ENCODE measurements at places on chromosomes 6 and 20. TPM values are rescaled to one million over a fixed set of nuclear protein-coding genes. Genes with fewer than 3 reads are reported as not detected.
A peak's percentile ranks its signal among the peaks of the same experiment; 100 is the strongest.

DNA sequence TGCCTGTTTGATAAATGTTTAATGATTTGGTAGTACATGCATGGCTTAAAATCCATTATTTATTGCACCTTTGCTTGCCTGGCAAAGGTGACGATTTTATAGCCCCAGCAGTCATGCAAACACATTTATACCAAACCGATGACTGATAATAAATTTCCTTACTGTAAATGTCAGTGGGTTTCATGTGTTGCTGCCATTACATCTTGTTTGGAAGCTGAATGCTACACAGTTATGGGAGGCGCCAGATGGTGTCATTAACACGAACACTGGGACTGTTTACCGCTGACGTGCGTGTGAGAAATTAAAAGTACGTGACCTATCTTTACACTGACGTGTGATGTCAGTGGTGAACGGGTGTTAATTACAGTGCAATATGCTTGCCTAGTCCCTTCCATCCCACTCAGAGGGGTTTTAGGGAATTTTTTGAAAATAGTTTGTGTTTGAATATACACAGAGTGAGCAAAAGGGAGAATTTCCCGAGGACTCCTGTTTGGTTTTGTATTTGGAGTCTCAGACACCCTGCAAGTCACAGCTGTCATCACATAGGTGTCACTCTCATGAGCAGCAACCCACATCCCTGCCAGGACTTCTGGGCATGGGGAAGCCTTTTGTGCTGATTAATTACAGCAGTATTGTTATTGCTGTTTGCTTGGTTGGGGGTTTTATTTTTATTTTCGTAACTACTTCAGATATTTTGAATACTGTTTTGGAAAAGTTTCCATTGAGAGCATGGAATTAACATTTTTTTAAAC is 151.8 kb upstream of the INSM1 start:
- DNase-seq = no peak

The PRSS35 gene
- total RNA-seq = not detected

The CTAGE9 gene
- total RNA-seq = not detected

The DNMT3B gene
- total RNA-seq = 6.8 TPM

DNA sequence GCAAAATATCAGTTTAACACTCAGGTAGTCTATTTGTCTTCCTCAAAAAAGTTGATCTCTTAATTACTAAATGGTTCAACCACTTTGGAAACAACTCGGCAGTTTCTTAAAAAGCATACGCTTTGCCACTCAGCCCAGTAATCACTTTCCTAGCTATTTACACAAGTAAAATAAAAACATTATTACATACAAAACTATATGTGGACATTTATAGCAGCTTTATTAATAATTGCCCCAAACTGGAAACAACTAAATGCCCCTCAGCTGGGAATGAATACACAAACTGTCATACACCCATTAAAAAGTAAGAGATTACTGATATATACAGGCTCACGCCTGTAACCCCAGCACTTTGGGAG is 7.4 kb downstream of the EEF1A1 start:
- peak; percentile 30 for DNase-seq

The HNF4A gene
- total RNA-seq = not detected

DNA sequence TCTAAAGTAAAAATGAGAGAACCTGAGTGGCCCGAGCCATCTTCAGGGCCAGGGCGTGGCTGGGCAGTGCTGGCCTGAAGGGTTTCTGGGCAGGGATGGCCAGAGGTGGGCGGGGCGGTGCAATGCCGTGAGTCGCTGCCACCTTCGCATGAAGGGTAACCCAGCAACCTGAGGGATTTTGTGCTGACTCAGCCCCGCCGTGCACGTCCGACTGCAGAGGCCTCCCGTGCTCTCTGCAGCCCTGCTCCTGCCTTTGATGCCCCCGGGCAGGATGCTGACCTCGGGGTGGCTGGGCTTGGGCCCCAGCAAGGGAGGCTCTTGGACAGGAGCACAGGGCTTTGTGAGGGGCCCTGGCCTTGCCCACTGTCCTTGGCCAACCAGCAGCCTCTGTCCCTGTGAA is 81.7 kb upstream of the GATA5 start:
- DNase-seq = no peak

GRCh38 chr6:39880594-39880993 is 53.7 kb downstream of the MOCS1 start:
- no peak for DNase-seq

- DNase-seq = no peak
Observed at GRCh38 chr6:86595641-86596040, 341.7 kb upstream of the HTR1E start.

- peak; percentile 40 for DNase-seq
Observed at GRCh38 chr6:76682842-76683241, 610.4 kb upstream of the IMPG1 start.

DNA sequence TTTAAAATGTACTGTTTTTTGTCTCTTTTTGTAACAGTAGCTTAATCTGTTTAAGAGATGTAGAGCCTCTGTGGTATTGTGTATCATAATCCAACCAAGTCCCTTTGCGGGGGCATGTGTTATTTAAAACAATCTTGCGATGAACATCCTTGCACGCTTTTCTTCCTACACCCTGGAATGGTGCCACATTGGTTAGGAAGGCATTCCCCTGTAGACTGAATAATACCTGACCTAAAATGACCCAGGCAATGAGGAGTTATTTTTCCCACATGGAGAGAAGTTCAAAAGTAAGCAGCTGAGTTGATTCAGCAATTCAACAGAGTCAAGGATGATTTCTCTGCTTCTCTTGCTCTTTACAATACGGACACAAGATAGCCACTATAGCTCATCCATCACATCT is 142.0 kb upstream of the PMEPA1 start:
- no peak for DNase-seq

- no peak for DNase-seq
Observed at GRCh38 chr6:10272591-10272990, 142.3 kb downstream of the TFAP2A start.

The TREM2 gene
- not detected for total RNA-seq

The EIF6 gene
- 124 TPM for total RNA-seq

The NR2E1 gene
- total RNA-seq = not detected

DNA sequence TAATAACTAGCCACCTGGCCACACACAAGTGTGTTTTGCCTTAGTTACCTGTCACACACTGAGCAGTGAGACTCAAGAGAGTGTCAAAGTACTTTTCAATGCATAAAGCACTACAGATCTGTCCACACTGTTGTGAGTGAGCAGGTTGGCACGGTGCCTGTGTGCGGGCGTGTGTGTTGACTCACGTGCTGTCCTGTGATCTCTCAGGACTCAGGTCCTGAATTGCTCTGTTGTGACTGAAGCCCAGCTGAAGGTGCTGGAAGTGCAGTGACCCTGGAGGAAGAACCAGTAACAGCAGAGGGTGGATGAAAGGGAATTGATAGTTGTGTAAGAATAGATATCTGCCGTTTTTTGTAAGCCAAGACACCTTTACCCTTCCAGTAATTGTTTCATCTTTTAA is 18.3 kb downstream of the SLC16A10 start:
- DNase-seq = peak; percentile 51

DNA sequence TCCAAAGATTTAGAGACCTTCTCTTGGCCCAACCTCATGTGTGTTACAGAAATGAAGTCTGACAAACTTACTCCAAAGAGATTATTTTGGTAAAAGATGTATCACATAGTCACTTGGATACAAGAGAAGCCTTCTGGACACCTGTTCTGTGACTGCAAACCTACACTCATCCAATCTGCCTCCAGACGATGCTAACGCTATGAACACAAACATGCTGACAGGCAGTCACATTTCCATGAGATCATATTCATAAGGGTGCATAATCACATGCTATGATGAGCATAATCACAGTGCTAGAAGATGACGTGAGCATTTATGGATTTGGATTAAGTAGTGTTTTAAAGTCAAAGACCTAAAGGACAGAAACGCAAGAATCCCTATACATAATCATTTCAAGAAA is 340.2 kb downstream of the HACE1 start:
- DNase-seq = no peak

DNA sequence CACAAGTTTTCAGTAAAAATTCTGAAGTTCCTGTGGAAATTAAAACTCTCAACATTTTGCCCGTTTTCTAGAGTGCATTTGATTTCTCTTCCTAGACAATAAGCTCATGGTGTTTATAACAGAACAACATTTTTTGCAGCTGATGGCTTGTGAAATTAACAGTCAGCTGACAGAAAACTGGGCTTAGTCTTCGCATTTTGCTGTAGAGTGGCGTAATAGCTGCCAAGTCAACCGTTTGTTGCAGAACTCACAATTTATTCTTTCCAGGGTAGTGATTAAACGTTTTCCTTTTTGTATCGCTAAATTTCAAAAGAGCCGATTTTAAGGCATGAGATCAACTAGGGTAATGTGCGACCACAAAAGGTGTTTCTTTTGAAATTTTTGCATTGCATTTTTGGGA is 1.4 kb downstream of the SPO11 start:
- DNase-seq = no peak

GRCh38 chr6:6629402-6629801 is 40.9 kb downstream of the LY86 start:
- DNase-seq = peak; percentile 2

GRCh38 chr6:159713984-159714383 is 13.3 kb upstream of the WTAP start:
- DNase-seq = no peak

- DNase-seq = no peak
Observed at GRCh38 chr20:38883081-38883980, 42.9 kb upstream of the FAM83D start.

DNA sequence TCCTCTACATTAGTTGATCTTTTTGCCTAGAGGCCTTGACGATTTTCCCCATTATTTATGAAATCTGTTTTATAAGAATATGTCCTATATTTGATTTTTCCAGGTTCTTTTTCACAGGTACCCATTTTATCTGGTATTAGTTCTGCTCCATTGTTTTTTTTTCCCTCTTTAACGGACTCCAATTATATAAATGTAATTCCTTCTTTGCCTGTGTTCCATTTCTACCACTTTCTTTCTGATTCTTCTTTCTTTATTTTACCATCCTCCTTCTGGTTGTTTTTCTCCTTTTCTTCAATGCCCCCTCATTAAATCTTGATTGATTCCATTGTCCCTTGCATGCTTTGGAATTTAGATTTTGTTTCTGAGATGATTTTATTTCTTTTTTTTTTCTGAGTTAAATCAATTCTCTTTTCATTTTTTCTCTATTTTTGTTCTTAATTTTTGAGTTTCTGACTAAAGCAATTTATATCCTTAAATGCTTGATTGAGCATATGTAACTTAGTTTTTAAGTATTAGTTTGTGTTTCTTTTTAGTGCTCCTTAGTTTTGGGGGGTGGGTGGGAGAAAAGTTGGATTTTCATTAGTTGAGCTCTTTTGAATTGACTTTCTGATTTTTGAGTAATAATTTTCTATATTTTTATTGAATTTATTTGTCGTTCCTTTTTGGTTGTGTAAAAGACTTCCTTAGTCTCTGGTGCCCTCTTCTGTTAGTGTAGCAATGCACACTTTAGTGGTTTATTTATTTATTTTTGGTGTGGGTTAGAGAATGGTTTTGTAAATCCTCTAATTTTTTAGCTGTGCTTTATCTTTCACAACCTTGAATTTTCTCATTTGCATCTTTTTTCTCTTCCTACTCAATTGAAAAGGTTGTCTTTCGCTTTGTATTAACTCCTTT is 140.8 kb downstream of the FARS2 start:
- DNase-seq = peak; percentile 37

DNA sequence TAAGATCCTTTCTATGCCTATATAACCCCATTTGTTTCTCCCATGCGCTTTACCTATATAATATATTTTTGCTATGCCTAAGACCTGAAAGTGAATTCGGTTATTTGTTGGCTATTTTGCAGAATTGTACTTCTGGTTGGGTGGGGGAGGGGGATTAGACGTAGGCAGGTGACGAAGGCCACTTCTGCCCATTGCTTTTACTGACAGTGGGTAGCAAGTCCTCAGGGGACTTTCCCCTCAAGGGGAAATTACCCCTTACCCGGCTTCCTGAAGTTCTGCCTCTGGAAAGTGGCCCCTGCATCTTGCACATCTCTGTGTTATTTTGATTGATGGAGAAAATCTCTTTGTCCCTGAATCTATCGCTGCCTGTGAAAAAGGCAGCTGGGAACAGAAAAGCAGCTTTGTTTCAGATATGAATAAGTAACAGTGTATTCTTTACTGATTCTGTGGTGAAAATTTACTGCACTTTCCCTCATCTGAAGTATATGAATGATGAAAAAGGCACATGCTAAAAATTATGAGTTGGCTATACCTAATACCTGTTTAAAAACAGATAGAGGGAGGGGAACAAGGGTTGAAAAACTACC is 133.9 kb downstream of the UTRN start:
- DNase-seq = no peak

GRCh38 chr20:51236421-51236820 is 213.5 kb upstream of the KCNG1 start:
- no peak for DNase-seq

- no peak for DNase-seq
Observed at GRCh38 chr6:144248476-144249301, 36.4 kb upstream of the UTRN start.

- no peak for DNase-seq
Observed at GRCh38 chr6:41462033-41462432, 84.1 kb upstream of the FOXP4 start.

The TSHZ2 gene
- not detected for total RNA-seq

DNA sequence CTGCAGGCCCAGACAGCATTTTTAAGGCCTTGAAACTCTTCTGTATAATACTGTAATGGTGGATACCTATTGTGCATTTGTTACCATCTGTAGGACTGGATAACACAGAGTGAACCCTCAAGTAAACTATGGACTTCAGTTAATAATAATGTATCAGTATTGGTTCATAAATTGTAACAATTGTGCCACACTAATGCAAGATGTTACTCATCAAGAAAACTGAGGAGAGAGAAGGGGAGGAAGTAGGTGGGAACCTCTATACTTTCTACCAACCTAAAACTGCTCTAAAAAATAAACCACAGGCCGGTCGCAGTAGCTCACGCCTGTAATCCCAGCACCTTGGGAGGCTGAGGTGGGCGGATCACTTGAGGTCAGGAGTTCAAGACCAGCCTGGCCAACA is 10.8 kb downstream of the MAPK13 start:
- no peak for DNase-seq

- DNase-seq = peak; percentile 86
Observed at GRCh38 chr6:148440877-148441453, 98.3 kb downstream of the SASH1 start.

DNA sequence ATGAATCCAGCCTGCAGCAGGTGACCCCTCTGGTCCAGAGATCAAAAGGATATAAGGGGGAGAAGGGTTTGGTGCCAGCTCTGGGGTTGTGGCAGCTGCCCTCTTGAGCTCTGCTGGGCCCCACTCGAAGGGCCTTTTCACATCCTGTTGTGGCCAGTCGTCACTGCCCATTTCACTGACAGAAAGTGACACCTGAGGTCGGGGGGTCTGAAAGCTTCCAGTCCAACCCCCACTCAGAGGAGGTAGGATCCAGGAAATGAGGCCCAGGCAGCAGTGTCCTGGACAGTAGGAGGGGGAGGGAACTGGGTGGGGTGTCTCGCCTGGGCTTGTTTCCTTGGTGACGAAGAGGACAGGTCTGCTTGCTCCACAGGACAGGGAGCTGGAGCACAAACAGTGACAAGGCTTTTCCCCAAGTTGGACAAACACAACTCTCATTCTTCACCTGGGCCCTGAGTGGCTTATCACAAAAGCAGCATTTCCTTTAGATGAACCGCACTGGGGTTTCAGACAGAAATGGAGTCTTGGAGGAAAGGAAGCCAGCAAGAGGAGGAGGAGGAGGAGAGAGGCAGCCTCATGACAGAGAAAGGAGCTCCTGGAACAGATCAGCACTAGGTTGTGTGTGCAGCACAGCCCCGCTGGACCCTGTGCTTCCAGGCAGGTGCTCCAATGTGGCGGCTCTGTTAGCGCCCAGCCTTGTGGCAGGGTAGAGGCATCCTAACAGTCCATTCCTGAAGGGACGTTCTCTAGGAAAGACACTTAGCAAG is 11.0 kb downstream of the FRS3 start:
- DNase-seq = no peak

- DNase-seq = no peak
Observed at GRCh38 chr6:166411721-166412151, 29.0 kb upstream of the MPC1 start.

GRCh38 chr20:54063992-54064676 is 6.3 kb downstream of the BCAS1 start:
- DNase-seq = no peak

Measured in endothelial cell of umbilical vein (primary cell).